ENCODE measurements at places on chromosomes 1 and 21.

GRCh38 chr21:29172282-29172681 is 41.8 kb downstream of the MAP3K7CL start:
- no peak for DNase-seq

- DNase-seq: no peak
Observed at GRCh38 chr1:180185971-180186645, 31.4 kb downstream of the QSOX1 start.

GRCh38 chr1:27136998-27137542 is 17.9 kb downstream of the SLC9A1 start:
- peak; percentile 69 for DNase-seq

- DNase-seq: peak; percentile 50
Observed at GRCh38 chr21:31181082-31181750, 142.9 kb upstream of the KRTAP19-8 start.

GRCh38 chr1:168628807-168629206 is 52.4 kb downstream of the XCL1 start:
- no peak for DNase-seq

DNA sequence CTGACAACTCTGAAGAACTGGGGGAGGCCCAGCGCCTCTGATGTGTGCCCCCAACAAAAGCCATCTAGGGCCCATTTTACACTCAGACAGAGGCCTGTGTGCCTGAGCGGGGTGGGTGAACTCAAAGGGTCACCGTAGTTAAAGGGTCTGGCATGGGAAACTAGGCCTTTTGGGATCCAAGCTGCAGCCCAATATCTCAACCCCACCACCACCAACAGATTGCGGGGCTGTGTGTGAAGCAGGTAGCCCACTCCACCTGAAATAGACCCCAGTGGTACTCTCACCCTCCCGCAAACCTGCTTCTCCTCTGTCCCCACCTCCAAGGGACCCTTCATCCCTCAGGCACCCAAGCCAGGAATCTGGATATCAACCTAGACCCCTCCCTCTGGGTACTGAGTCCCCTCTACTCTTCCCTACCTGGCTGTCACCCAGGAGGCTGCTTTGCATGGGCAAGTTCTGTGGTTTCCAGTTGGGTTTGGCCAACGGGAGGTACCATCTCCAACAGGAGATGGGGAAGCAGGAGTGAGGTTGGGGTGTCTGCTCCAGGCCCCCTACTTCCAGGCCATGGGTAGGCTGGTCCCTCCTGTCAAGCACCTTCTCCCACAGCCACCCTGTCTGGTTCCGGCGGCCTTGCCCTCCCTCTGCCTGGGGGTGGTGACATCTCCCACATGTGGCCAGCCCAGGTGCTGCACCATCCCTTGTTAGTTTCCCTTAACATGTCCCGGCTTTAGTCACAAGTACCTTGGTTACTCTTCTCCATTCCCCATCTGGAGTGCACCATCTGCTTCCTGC is 35.2 kb upstream of the LRP8 start:
- no peak for DNase-seq

GRCh38 chr1:117346206-117346928 is 20.9 kb upstream of the MAN1A2 start:
- no peak for DNase-seq

DNA sequence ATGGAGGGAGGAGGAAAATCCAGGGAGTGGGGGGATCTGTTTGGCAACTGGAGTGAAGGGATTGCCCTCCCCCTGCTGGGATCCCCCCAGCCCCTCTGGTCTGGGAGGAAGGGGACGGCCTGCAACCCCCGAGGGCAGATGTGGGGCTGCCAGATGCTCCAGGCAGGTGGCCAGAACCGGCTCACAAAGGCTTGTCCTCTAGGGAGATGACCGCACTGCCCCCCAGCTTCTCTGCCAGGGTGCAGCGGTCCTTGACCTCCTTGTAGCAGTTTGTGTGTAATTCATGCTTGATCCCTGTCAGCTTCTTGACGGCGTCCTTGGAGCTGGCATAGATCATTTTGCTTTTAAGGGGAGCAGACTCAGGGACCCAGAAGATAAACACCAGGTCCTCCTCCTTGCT is 69.2 kb downstream of the ROR1 start:
- DNase-seq: no peak

GRCh38 chr1:34781071-34781843 is at the start of gene GJB3:
Gene GJB3 (plus strand): TSS chr1:34781214. CDS start chr1:34784763, 3,549 bp downstream.
- no peak for DNase-seq

DNA sequence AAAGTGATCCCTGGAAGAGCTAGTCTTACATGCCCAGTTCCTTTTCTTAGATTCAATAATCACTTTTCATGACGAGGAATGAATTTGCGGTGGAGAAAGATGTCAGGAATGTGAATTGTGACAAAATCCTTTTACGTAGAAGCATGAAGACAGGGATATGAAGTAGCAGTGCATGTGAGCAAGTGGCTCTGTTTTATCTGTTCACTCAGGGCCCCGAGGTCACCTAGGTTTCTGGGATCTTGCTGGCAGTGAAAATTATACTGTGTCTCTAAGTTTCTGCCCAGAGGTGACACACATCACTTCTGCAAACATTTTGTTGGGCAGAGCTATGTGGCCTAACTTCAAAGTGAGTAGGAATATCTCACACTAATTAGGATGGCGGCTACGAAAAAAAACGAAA is 79.3 kb downstream of the USP25 start:
- no peak for DNase-seq

GRCh38 chr1:115753830-115754229 is 14.7 kb downstream of the CASQ2 start:
- no peak for DNase-seq

- DNase-seq: no peak
Observed at GRCh38 chr21:30209601-30210000, 6.3 kb downstream of the CLDN8 start.

GRCh38 chr1:169546087-169546995 is 39.9 kb downstream of the F5 start:
- peak; percentile 21 for DNase-seq

- DNase-seq: no peak
Observed at GRCh38 chr1:209807509-209807908, 1.6 kb upstream of the IRF6 start.

Measured in activated T-cell treated with anti-CD3 and anti-CD28 coated beads, Interleukin-2, amount 50 U/mL, for 1 hour (primary cell).